IMR-90 (cell line): ENCODE measurements at places on chromosomes 6 and 20. TPM values are rescaled to one million over a fixed set of nuclear protein-coding genes. Genes with fewer than 3 reads are reported as not detected.

Gene PROKR2
- total RNA-seq = not detected in 2 replicates

Gene ADGRF4
- under 0.01 TPM in 1 of 2 replicates, not detected in the other for total RNA-seq

DNA sequence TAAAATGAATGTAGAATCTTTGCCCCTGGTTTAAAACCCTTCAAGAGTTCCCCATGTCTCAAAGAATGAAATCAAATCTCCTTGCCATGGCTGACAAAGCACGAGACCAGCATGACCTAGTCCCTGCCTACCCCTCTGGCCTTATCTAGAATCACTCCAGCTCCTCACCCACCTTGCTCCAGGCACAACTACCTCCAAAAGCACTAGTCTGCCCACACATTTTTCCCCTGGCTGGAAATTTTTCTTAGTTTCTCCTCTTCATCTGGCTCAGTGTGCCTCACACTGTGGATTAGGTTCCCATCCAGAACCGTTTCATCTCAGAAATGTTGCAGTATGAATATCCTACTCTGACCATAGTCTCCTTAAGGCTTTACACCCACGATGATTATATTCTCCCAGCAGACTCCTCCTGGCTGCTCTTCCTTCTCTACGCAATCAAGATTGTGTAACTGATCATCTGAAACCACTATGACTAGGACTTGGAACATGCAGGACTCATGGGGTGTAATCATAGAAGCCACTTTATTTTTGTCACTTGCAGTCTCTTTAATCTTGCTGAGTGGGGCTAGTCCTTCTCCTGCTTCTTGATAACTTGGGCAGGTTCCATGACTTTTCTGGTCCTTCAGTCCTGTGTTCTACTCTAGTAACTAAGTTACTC lies 7.8 kb upstream of the MRS2 start:
- peak; percentile 91 for DNase-seq

DNA sequence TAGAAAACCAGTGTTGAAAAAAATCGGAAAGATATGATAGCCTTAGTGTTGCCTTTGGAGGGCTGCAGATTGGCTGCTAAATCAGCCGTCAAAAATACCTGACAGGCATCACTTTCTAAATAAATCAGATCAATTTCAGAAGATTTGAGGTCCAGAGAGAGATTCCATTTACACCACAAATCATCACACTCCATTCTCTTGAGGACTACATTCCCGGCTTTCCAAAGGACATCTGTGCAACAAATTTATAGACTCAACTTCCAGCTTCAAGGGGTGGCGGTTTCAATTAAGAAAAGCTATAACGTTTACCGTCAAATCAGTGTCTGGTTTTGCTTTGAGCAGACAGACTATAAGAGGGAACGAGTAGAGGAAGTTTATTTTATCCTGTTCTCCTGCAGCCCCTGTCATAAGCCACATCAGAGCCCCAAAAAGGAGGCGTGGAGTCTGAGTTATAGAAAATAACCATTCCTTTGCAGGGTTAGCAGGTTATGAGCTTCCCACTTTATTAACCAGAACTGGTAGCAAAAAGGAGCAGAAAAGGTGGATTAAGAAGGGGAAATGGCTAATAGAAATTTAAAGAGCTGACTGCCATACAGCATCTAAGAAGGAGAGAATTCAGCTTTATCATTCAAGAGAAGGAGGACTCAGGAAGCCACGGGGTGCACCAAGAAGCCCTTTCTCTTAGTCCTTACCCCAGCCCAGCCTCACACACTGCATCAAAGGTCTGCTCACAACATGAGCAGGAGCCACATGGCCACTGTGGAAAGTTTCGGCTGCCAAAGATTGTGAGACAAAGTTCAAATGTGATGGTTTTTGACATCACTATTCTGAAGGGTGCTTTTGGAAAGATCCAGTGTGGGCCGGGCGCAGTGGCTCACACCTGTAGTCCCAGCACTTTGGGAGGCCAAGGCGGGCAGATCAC lies 12.9 kb upstream of the UQCC2 start:
- no peak for DNase-seq

DNA sequence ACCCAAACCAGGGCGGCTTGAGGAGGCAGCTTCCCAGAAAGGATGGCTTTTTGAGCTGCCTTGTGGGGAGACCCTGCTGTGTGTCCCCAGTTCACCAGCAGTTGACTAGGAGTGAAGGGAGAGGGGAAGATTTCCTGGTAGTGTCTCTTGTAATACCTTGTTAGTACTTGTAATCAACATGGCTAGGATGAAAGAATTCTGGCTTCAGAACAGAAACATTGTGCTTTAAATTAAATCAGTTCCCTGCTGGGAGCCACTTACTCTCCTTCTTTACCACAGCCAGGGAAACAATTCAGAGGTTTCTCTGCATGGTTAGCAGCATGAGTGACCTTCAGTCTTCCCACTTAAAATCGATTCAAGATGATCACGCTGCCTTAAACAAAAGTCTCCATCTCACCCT lies 525.4 kb upstream of the ID4 start:
- no peak for DNase-seq

- peak; percentile 85 for DNase-seq
These were observed 147.0 kb downstream of the SOX4 start for GRCh38 chr6:21740376-21741124.

GRCh38 chr20:48717680-48718223 lies 110.0 kb downstream of the PREX1 start:
- no peak for DNase-seq
